NCI-H1436 treated with DMSO at 0.1 percent for 48 hours (cell line): ENCODE measurements at places on chromosomes 13 and 19.
A peak's percentile ranks its signal among the peaks of the same experiment; 100 is the strongest.

DNA sequence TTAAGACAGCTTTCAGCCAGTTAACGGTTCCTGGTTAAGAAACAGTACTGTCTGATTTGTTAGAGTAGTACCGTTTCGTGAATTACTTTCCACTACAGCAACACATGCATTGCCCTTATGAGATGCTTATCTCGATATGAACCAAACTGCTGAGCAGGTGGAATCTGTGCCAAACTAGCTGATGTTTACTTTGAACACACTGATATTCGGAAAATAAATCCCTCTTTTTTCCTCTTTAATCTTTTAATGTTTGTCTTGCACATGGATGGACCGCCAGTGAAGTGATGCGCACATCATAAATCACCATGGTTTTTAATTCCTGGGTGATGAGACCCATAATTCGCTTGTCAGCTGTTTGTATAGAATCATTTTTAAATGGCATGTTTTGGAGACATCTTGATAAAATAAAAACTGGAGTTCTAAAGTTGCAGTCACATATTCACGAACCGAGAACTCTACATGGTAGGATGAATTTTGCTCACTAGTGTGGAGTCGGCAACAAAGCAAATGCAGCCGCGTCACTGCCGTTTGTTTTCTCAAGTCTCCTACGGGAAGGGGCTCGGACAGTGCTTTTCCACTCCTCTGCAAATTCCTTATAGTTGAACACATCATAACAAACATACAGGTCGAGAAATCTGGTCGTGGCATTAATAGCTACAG, 1.1 kb downstream of the GJA3 start:
- DNase-seq: no peak

GRCh38 chr13:25062479-25062878, 33.5 kb upstream of the PABPC3 start:
- no peak for DNase-seq

GRCh38 chr13:79451500-79451962, 29.4 kb upstream of the NDFIP2 start:
- no peak for DNase-seq

DNA sequence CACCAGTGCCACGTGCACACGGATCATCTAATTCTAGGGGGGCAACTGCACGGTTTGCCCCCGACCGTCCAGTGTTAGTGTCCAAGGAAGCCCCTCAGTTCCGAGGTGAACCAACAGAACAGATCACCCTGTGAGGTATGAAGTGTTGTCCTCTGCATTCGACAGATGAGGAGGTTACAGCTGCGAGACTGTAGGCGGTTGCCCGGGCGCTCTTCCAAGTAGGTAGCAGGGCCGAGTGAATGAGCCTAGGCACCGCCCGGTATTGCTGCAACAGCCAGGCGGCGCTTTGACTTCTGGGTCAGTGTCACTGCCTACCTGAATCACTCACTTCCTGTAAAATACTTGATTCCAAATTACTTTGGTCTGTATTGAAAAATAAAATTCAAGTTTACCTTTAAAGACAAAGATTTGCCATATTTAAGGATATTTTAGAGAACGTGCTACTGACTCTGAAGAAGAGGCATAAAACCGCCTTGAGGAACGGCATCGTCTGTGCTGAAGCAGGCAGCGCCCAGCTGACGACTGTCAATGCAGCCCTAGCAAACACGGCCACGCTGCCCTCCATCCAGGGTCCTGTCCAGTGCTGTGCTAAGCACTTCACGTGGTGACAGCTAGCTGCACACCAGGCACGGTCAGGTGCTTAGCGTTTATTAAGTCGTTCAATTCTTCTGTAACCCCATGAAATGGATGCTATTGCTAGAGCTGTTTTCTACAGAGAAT, 19.3 kb upstream of the RASA3 start:
- DNase-seq: no peak

- no peak for DNase-seq
These were observed 14.6 kb downstream of the VSIG10L start for GRCh38 chr19:51327066-51328001.

DNA sequence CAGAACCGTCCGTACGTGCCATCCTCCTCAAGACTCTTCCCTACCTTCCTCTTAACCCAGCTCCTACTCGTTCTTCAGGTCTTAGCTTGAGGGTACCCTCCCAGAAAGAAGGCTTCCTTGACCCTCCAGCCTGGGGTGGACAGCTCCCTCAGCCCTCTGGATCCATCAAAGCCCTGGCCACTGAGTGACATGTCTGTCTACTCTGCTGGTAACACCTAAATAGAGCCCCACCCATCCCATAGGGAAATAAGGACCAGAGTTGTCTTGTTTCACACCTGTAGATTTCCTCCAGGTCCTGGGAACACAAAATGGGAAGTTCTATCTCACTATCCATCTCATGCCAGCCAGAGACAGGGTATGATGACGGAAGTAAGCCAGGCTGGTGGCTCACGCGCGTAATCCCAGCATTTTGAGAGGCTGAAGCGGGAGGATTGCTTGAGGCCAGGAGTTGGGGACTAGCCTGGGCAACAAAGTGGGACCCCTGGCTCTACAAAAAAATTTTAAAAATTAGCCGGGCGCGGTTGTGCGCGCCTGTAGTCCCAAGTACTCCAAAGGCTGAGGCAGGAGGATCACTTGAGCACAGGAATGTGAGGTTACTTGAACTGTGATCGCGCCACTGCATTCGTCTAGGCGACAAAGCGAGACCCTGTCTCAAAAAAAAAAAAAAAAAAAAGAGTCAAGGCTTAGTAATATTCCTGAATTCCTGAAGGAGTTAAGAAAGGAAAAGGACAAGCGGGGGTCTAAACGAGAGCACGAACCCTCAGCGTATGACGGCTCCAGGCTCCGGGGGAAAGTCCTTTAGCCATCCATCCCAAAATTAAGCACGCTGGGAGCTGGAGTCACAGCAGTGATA, 566 bp upstream of the CCDC97 start:
- no peak for DNase-seq

DNA sequence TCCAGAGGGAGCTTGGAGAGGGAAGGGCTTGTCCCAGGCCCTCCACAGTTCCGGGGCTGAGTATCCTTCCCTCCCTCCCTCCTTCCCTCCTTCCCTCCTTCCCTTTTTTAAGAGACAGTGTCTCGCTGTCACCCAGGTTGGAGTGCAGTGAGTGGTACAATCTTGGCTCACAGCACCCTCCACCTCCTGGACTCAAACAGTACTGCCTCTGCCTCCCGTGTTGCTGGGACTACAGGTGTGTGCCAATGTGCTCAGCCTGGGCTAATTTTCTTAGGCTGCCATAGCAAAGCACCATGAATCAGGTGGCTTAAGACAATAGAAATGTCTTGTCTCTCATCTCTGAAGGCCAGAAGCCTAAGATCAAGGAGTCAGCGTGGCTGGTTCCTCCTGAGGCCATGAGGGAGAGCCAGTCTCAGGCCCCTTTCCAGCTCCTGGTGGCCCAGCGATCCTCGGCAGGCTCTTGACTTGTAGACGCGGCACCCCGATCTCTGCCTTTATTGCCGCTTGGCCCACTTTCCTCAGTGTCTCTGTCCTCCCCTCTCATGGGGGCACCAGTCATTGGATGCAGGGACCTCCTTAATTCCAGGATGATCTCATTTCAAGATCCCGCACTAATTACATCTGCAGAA, 47.5 kb downstream of the CRTC1 start:
- no peak for DNase-seq

- DNase-seq: no peak
These were observed 28.8 kb upstream of the LRCH1 start for GRCh38 chr13:46523972-46524752.

DNA sequence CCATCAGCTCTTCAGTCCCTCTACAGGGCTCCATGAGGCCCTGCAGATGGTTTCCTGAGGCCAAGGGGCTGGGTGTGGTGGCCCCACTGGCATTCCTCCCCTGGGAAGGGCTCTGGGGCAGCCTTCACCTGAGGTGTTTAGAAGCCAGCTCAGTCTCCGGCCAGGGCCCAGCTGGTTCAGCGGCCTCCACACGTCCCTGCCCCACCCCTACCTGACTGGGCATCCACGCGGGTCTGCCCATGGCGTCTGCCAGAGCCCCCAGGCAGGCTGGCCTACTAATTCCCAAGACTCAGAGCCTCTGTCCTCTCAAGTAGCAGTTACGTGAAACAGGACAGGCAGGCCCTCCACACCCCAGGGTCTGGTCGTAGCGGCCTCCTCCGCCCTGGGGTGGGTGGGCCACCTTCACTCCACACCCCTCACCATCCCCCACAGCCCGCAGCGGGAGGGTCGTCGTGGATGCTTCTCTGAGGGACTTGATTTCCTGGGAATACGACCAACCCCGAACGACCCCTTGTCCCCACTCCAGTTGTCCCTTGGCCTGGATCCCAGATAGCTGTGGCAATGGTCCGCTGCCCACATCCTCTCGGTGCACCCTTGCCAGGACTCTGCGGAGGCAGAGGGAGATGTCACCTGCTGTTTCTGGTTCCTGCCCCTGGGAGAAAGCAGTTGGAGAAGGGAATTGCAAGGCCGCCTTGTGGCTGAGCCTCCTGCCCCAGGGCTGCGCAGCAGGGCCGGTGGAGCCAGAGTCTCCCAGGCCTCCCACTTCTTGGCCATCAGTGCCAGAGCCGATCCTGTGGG, 24.3 kb downstream of the CAPN12 start:
- DNase-seq: no peak

DNA sequence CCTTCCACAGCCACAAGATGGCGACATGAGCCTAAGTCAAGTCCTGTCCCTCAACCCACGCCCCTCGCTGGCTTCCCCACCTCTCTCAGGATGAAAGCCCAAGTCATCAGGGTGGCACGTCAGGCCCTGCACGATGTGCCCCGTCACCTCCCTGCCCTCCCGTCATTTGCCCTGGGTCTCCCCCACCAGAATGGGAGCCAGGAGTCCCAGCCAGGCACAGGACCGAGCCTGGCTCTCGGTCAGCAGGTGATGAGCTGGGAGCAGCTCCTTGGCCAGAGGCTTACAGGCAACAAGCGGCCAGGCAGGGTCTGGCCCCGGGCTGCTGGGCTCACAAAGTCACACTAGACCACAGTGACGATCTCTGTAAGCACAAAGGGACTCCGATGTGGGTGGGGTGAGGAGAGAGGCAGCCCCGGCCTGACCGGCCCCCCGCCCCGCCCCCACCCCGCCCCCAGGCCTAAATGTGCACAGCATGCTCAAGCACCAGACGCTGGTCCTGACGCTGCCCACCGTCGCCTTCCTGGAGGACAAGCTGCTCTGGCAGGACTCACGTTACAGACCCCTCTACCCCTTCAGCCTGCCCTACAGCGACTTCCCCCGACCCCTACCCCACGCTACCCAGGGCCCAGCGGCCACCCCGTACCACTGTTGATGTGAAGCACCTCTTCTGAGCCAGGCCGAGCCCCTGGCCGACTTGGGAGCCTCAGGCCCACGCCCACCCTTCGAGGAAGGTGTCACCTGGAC, 7.3 kb downstream of the MRPL4 start:
- peak; percentile 13 for DNase-seq

DNA sequence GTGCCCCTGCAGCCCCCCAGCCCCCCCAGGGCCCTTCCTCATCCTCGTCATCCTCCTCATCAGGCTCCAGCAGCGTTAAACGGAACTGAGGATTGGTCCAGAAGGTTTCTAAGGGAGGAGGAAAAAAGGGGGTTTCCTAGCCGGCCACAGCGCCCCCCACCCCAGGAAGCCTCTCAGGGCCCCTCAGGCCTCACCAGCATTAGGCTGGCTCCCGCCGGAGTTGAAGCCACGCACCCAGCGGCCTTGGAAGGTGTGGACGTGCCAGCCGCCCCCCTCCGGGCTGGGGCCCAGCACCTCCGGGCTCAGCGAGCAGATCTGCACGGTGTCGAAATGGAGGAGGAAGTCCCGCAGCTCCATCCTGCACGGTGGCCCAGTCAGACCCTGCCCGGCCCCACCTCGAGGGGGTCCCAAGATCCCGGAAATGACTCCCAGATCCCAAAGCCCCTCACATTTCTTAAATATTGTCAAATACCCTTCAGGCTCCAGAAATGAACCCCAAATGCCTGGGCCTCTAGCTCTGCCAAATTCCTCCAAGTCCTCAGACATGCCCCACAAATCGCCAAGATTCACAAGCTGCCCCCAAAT, 6.9 kb downstream of the CAPN12 start:
- no peak for DNase-seq
